Stimulated activated CD4-positive, alpha-beta T cell treated with anti-CD3 and anti-CD28 coated beads, Interleukin-12 subunit alpha, Interleukin-12 subunit beta, amount 100 ng/mL, for 24 hours (primary cell): ENCODE measurements at places on chromosomes 3 and 15.

- DNase-seq: no peak
These were observed 22.6 kb downstream of the CYP8B1 start for GRCh38 chr3:42853056-42853455.

DNA sequence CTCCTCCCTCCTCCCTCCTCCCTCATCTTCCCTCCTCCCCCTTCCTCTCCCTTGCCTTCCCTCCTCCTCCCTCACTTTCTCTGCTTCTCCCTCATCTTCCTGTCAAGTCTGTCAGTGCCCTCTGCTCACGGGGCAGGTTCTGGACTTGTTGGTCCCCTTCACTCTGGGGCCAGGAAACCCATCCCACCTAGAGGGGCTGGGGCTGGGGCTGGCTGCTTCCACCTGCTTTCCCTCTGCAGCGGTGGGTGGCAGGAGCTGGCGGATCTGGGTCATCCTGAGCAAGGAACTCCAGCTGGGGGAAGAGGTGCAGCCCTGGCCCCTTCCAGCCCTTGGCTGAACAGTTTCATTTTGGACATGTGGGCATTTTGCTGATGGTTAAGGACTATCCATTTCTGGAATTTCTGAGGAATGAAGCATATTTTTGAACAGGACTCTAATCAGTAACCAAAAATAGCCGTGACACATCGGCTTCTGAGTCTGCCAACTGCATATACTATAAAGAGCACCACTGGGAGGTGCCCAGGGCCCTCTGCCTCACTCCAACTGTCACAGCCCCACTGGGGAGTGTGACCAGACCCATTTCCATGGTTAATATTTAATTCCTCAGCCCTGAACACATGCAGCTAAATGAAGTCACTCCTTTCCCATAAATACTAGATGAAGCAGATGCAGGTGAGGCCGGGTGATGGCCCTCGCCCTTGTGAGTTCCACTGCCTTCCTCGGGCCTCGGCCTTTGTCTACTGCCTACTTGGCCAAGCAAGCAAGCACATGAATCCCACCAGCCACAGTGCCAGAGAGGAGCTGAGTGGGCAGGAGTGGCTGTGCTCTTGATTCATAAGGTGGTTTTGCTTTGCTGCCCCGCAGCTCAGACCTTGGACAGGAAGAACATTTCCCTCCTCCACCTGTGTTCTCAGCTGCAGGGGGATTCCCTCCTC lies 39.8 kb downstream of the CHDH start:
- no peak for DNase-seq

- DNase-seq: no peak
These were observed 144.6 kb downstream of the THSD4 start for GRCh38 chr15:71259866-71260265.

GRCh38 chr15:69557020-69557706 lies 104.5 kb downstream of the RPLP1 start:
- no peak for DNase-seq
